COR-L47 (cell line): ENCODE measurements at places on chromosomes 5 and 9.

DNA sequence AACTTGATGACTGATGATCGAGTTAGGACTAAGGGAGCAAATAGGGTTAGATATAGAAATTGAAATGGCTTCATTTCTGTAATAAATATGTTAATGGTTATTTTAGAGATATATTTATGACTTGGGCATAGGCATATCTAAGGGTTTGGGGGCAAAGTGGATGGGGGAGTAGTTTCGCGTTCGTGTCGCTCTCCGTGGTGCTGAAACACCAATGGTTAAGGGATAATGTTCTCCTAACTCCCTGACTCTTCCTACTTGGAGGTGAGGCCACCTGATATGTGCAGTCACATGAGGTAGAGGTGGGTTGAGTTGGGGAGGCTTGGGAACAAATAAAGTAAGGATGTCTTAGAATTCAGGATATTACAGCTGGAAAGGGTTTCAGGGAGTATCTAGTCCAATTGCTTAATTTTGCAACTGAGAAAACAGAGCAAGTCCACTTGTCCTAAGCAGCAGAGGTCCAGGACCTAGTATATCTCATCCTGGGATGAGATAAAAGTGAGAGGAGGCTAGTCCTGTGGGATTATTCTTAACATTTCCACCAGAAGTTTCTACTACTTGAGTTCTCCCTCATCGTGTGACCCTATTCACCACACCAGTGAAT is 44.0 kb upstream of the MAP1B start:
- DNase-seq, result no peak

DNA sequence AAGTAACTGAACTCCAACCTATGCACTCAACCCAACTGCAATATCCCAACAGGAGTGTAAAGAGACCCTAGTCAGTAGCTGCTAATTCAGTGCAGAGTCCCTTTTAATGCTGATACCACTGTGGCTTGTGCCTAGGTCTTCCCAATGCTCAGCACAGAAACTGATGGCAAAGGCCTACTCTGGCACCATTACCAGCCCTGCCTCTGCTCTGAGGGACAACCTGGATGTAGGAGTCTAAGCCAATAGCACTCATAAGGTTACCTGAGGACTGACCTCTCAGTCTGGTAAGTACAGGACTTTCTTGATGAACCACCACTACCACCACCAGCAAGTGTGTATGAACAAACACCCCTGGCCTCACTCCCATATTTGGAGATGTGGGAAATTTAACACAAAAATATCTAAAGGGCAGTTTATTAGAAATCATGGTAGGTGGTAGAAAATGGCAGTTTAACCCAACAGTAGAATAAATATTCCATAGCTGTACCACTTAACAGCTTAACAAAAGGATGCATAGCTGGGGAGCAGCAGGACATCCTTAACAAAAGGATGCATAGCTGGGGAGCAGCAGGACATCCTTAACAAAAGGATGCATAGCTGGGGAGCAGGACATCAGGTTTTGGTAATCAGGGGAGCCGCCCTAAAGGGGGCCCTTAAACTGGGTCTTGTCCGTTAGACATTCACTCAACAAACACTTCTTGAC is 11.0 kb upstream of the DNAJA1 start:
- no peak for DNase-seq

GRCh38 chr9:104256696-104257062 is 162.6 kb downstream of the SMC2 start:
- no peak for DNase-seq

GRCh38 chr9:112852741-112853504 is 37.8 kb downstream of the SLC46A2 start:
- no peak for DNase-seq

- no peak for DNase-seq
These were observed 5.5 kb upstream of the FIBCD1 start for GRCh38 chr9:130944510-130945058.

- no peak for DNase-seq
These were observed 239.0 kb downstream of the PJA2 start for GRCh38 chr5:109170629-109171350.

DNA sequence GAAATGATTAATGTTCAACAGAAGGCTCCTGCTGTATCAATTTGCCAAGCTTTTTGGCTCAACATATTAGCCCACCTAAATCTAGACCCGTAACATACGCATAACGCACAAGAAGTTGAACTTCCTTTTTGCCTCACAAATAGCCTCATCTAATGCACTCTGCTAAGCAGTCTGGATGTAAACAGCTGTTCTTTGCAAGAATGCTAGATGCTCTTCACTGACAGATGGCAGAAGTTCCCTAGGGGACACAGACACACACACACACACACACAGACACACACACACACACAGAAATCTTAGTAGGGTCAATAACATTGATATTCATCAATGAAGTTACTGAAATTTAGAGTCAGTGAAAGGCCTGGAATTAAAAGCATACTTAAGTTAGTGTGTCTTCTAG is 13.2 kb upstream of the PCA3 start:
- DNase-seq, result no peak

DNA sequence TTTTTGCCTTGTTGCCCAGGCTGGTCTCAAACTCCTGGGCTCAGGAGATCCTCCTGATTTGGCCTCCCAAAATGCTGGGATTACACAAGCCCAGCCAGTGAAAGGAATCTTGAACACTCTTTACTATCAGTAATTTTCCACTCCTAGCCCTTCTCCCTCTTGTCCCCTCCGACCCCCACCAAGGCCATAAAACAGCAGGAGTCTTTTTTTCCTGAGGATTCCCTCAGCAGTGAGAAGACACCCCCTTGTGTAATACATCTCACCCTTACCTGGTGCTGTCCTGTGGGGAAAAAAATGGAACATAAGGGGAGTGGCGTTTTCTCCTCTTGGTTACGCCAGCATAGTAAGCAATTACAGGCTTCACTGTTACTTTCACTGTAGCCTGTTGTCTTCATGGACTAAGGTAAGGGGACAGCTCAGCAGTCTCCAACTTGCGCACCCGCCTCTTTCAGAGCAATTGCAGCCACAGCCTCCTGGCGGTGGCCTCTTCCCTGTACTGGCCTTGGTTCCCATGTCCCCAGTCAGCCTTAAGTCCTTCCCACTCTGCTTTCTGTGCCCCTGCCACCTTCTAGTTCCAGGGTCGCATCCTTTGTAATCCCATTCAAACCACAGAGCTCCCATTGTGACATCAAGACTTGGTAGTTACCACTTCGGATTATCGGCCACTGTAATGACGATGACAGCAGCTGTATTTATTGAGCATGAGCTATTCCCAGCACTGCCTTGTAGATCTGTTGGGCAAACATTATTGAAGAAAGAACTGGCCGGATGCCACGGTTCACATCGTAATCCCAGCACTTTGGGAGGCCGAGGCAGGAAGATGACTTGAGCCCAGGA is 10.0 kb downstream of the NAIF1 start:
- DNase-seq, result no peak

DNA sequence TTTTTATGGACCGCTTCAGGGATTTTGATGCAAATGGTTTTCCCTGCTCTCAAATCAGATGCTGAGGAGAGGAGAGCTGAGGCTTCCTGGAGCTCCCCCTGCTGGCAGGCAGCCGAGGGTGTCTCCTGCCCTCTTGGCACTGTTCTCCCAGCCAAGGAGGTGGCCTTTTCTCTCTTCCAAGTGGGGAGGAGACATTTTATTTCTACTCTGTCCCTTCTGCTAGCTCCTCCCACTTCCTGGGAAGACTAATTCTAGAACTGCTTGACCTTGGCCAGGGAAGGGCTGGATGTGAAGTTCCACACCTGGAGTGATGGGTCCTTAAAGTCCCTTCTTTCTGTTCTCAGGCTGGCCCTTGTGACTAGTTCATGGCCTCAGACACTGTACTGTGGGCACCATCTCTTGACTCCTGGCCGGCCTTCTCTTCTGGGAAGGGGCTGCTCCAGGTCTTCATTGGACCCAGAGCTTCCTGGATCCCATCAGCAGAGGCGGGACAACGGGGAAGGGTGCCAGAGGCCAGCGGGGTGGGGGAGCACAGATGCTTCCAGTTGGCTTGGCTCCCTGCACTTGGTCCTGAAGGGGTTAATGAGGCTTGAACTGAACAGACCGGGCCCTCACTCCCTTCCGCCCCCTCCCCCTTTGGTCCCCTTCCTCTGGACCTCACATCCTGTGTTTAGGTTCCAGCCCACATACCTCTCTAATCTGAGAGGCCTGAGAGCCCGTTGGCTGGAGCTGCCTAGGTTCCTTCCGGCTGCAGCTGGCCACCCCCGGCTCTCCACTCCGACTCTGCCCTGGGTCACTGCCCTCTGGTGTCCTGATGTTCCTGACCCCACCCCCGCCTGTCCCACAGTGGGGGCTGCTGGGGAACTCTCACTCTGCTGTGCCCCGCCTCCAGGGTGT is 32.1 kb downstream of the PTPA start:
- peak; percentile 56 for DNase-seq

- no peak for DNase-seq
These were observed 14.6 kb downstream of the LCN9 start for GRCh38 chr9:135677641-135678168.

DNA sequence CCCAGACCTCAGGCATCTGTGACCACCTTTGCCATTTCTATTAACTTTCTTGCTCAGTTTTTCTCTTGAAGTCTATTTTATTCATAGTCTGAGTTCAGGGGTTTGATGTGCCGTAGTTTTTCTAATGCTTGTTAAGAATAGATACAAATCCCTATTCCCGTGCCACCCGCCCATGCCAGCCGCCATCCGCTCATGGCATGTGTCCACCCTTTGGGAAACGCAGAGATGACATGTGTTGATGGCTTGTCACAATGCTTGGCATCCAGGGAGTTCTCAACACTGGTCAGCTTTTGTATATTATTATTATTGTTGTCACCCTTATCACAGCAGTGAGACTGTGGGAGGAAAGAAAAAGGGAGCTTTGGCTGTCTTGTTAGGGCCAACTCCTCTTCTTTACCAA is 17.3 kb upstream of the ANGPTL2 start:
- DNase-seq, result no peak

DNA sequence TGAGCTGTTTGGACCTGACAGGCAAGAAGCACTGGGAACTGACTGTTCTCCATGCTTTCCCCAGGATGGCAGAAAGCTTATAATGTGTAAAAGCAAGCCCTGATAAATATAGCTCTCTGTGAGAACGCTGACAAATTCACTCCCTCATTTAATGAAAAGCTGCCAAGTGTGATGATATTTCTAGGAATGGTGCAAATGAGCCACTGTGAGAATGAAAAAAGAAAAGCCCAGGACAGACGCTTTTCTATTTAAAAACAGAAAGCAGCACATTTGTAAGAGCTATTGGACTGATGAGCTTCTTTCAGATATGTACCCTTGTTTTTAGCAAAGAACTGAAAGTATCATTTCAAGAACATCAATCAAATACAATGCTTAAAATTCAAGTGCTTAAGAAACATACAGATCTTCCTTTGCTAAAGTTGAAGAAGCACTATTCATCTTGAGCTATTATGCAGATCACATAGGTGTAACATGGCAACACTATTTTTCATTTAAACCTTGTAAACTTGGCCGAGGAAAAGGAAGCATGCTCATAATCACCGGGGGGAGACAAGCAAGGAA is 842.6 kb upstream of the ACO1 start:
- no peak for DNase-seq

DNA sequence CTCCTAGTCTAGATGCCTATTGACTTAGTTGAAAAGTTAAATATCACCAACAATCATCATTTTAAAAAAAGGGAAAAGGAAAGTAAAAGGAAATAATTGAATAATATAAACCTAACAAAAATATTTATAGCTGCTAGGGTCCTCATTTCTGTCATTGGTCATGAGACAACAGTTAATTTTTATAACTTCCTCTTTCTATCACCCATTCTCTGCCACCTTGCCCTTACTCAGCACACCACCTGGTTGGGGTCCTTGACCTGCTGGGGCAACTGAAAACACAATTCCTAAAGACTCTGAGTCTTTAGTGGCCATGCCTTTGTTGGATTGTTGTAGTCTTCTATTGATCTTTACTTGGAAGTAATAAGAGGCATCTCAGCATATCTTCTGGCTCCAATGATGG is 179.5 kb upstream of the MAST4 start:
- DNase-seq, result no peak

GRCh38 chr9:82555431-82556051 is 507.4 kb downstream of the RASEF start:
- peak; percentile 38 for DNase-seq

DNA sequence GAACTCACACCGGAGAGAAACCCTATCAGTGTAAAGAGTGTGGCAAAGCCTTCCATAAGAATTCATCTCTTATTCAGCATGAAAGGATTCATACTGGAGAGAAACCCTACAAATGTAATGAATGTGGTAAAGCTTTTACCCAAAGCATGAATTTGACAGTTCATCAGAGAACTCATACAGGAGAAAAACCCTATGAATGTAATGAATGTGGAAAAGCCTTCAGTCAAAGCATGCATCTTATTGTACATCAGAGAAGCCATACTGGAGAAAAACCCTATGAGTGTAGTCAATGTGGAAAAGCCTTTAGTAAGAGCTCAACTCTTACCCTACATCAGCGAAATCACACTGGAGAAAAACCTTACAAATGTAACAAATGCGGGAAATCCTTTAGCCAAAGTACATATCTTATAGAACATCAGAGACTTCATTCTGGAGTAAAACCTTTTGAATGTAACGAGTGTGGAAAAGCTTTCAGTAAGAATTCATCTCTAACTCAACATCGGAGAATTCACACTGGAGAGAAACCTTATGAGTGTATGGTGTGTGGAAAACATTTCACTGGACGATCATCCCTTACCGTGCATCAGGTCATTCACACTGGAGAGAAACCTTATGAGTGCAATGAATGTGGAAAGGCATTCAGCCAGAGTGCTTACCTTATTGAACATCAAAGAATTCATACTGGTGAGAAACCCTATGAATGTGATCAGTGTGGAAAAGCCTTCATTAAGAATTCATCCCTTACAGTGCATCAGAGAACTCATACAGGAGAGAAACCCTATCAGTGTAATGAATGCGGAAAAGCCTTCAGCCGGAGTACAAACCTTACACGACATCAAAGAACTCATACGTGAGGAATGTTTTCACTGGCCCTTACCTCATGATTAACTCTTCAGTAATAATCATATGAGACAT is 8.9 kb upstream of the ZNF454 start:
- DNase-seq, result no peak

DNA sequence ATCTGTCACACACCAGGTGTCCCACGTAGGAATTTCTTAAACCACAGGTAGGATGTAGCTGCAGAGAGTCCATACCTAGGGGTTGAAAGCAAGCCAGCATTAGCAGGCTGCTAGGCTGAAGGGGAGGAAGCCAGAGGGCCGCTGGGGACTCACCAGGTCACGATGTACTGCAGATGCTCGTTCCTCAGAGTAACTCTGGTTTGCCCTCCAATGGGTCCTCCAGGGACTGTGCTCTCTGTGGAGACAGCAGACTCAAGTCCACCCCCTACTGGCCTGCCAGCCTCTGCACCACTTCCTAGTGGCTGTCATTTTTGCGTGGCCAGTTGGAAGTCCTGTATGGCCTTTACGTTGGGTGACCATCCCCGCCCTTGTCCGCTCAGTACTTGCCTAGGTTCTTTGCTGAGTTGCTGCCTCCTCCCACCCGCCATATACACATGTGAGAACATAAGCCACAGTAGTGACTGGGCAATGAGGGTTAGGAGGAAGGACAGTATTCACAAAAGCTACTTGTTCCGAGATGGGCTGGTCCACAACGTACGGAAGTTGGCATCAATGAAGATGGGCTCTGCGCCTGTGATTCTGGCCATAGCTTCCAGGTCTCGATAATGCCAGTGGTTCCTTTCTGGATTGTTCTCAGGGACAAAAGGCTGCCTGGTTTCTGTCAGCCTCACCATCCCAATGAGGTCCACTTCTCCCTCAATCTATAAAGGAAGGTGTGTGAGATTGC is 4.1 kb downstream of the RPL7A start:
- DNase-seq, result peak; percentile 38
